Kidney (tissue), 22 donors: ENCODE measurements at places on chromosomes 2 and 18. TPM values are rescaled to one million over a fixed set of nuclear protein-coding genes. Genes with fewer than 3 reads are reported as not detected.
A peak's percentile ranks its signal among the peaks of the same experiment; 100 is the strongest.

Gene SLC5A7
- polyA plus RNA-seq: 0.75 TPM

Gene CAVIN2
- polyA plus RNA-seq: 17.9 TPM

Gene LRP2
- polyA plus RNA-seq: 44.7 TPM

Gene CFAP210
- polyA plus RNA-seq: 0.65 TPM

Gene DES
- polyA plus RNA-seq: 30.0 TPM

Gene LAMA3
- polyA plus RNA-seq: 4.4 TPM

Gene C1QL2
- not detected for polyA plus RNA-seq

Gene SERPINB12
- not detected for polyA plus RNA-seq

Gene ITGA4
- 0.39 TPM for polyA plus RNA-seq

Gene ZCCHC2
- polyA plus RNA-seq: 5.5 TPM

Gene REG1A
- polyA plus RNA-seq: 430 TPM

Gene PLA2R1
- 71.9 TPM for polyA plus RNA-seq

Gene GPR75
- 0.17 TPM for polyA plus RNA-seq

GRCh38 chr2:223519471-223519870 lies 82.7 kb downstream of the SCG2 start:
- no peak for DNase-seq

- DNase-seq: no peak
Observed at GRCh38 chr2:15914596-15915385, 25.6 kb upstream of the MYCN start.

DNA sequence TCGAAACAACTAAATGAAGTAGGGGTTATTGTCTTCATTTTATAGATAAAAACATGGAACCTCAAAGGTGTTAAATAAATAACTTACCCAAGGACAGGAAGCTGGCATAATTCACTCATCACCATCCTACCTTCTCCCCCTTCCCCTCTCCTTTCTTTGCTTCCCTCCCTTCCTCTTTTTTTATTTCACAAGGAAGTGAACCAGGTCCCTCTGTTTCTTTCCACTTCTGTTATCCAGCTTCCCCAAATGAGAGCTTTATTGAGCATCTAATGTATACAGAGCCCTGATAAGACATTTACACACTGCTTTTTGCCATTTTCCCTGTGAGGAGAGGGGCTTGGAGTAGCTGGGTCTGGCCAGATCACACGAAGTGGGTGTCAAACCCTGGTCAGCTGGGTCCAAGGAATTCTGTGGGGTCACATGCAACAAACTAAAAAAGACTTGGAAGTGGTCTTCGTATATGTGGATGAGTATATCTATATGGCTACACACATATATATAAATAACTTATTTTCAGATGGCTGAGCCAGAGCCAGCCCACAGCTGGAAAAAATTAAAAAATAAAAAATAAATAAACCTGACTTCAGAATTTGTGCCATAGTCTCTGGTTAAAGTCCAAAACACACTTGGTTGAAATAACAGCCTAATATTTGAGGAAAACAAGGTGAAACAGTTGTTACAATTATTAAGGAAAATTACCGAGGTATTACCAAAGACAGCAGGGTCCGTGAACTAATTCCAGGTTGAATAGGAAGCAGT lies 49.3 kb upstream of the FOSL2 start:
- DNase-seq: no peak

DNA sequence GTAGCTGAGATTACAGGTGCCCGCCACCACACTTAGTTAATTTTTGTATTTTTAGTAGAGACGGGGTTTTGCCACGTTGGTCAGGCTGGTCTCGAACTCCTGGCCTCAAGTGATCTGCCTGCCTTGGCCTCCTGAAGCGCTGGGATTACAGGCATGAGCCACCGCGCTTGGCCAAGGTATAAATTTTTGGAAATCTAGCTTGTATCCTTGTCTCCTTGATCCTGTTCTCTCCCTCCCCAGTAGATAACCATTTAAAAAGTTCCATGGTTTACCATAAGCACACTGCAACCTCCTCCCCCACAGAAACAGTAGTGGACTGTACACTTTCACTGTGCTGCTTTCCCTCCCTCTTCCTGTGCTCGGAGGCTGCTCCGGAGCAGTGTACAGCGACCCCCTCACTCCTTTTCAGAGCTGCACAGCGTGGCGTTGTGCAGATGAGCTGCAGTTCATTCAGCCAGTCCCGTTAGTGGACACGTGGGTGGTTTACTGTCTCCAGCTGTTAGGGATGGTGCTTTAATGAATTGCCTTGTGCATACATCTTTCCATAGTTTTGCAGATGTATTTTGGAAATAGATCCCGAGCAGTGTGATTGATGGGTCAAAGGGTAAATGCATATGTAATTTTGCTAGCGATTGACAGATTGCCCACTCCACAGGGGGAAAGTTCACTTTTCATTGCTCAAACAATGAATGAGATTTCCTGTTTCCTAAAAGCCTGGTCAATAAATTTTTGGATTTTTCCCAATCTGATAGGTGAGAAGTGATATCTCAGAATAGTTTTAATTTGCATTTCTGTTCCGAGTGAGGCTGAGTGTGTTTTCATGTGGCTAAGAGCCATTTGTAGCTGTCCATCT lies 14.8 kb downstream of the ASB1 start:
- DNase-seq: no peak

- DNase-seq: no peak
Observed at GRCh38 chr18:52403291-52404021, 63.5 kb downstream of the DCC start.

DNA sequence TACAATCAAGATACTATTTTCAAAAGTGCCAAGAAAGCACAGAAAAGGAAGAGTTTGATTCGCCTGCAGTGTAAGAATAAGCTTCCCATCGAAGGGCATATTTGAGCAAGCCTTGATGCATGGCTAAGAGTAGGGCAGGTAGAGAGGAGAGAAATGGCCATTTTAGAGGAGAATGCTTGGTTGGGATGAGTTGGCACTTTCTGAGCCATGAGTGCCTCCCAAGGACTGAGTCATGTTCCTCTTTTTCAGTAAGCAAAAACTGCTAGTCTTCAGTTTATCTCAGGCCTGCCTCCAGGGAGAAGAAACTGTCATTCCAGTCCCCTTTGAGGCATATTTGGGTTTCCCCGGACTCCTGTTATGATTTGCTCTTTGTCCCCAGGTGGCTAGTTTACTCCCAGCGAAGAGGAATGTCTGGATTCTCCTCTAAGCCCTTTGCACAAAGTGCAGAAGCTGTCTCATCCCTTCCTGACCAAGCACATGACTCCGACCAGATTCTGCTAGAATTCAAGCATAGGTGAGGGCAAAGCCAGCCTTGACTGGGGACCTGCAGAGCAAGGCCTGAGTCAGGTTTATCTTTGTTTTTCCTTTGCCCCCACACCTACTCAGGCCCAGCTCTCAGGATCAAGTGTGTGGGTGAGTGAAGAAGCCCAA lies 115.2 kb downstream of the TTC32 start:
- DNase-seq: peak; percentile 22

DNA sequence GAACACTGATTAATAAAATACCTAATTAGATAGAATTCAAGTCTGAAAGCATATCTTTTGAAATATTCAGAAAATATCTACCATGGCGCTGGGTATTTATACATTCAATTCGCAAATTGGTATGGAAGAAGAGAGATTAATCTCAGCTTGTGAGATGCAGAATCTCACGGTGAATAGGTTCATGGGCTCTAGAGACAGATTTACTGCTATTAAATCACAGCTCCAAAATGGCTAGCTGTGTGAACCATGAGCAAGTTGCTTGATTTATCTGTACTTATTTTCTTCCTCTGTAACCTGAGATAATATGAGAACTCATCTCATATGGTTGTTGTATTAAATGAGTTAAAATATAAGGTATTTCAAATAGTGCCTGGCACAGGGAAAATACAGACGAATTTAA lies 556.7 kb downstream of the FBXO15 start:
- no peak for DNase-seq

DNA sequence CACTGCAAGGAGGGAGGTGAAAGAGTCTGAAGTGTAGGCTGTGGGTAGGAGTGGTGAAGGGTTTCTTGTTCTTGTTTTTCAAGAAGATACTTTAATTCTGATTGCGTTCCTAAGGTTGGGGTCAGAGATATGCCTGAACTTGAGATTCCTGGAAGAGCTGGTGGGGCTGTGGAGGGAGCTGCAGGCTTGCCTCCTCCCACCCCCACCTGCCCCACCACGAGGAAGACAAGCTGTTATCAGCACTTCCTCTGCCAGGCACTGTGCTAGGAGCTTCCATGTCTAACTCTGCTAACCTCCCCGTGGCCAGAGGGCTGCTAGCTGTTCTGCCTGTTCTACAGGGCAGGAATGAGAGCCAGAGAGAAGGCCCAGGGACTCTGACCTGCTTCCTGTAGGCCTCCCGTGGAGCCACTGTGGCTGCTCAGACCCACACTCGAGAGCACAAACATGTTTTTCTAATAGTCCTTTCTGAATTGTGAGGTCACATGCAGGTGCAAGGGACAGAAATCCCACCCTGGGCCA lies 13.7 kb downstream of the ANKRD23 start:
- no peak for DNase-seq

- DNase-seq: no peak
Observed at GRCh38 chr18:33924576-33924975, 300.1 kb downstream of the NOL4 start.

DNA sequence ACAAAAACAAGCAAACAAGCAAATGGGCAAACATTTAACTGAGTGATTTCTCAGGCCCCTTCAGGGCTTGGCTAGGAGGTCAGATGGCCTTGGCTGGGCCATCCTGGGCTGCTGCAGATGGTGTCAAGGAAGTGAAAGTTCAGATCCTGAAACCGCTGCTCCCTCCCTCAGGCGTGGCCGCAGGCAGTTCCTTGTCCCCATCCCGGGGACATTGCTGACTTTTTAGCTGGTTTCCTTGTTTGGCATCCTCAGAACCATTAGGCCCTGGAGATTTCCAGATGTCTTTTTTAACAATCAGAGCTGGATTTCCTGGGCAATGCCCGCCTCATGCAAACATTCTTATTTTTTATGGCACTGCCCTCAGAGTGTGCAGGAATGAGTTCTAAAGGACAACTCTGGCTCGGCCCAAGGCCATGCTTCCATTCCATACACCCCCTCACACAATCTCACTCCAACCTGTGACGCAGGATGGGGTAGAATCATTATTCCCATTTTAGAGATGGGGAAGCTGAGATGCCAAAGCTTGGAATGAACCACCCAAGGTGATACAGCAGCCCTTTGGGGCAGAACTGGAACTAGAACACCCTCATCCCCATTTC lies 86.1 kb upstream of the ZCCHC2 start:
- no peak for DNase-seq

DNA sequence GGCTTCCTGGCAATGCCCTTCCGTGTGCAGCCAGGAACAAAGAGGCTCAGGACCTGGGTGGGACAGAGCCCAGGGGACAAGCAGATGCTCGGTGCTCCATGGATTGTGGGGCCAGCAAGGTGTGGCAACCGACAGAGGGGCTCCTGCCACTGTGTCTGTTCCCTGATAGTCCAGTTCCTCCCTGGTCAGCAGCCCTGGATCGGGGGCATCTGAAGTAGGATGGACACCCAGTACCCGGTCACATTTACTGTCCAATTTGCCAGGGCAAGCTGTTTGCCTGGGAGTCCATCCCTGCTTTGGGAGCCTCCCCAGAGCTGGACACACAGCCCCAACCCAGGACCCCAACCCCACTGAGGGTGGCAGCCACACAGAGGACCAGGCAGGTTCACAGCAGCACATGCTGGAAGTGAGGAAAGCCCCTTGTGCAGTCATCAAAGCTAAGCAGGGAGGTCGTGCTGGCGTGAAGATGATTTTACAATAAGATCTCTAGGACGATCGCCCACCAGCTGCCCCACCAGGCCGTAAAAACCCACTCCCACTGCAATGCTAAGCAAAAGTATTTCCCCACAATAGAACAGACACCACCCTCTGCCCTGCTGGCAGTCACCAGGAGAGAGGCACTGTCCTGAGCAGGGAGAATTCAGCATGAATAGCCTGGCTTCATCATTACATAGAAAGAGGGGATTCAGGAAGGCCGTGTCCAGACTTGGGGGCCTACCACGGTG lies 141.7 kb downstream of the NDUFA10 start:
- no peak for DNase-seq

GRCh38 chr18:23238152-23238531 lies 102.9 kb downstream of the CABLES1 start:
- DNase-seq: no peak

DNA sequence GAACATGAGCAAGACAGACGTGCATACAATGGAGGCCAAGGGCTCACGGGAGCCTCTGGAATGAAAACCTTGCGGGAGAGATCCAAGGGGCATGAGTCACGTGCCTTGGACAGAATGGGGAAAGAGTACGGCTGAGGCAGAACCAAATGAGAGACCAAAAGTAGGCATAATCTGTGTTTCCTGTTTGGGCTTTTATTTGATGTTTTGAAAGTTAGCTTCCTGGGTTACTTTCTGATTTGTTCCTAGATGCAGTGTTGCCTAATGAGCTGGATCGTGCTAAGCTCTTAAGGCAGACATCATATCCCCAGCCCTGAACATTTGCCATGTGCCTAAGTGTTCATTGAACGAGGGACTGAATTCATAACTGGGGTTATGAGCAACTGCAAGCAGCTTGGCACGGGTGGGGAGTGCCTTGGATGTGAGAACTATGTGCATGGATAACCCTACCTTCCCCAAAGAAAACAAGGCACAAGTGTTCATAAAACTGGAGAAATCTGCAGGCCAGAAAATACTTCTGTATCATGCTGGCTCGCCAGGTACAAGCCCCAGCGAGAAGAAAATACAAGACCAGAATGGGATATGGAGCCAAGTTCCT lies 60.3 kb upstream of the RPL31 start:
- DNase-seq: no peak

GRCh38 chr2:119756837-119757236 lies 2.9 kb upstream of the PTPN4 start:
- no peak for DNase-seq

DNA sequence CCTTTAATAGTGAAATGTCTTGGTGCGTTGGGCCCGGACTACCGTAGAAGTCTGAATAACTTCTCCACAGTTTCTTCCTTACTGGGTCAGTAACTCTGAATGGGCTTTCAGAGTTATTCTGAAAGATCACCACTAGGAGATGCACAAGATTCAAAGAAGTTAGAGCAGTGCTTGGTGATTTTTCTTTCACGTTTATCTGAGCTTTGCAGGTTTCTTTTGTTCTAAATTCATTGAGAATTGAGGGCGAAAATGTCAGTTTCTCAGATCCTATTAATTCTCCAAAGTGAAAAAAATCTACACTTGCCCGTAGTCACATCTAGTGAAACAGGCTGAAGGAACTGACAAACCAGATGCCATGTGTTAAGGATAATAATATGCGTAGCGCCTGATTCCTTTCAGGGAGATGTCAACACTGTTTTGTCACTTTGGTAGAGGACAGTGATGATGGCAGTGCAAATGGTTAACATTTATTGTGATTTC lies 70.1 kb downstream of the QPCT start:
- DNase-seq: peak; percentile 88

GRCh38 chr2:201643216-201643890 lies at the start of gene TMEM237:
TSS of gene TMEM237 (minus strand) at chr2:201643503. CDS start at chr2:201643400, 103 bp downstream.
- peak; percentile 72 for DNase-seq
